ENCODE measurements at places on chromosomes 7 and 10. TPM values are rescaled to one million over a fixed set of nuclear protein-coding genes. Genes with fewer than 3 reads are reported as not detected.
A peak's percentile ranks its signal among the peaks of the same experiment; 100 is the strongest.

The SAMD9L gene
- 4.1 TPM for total RNA-seq

The KCNIP2 gene
- 14.9 TPM for total RNA-seq

The CARD11 gene
- total RNA-seq = 0.32 TPM

The LEP gene
- 0.30 TPM for total RNA-seq

The CRYGN gene
- not detected for total RNA-seq

The PNLIPRP1 gene
- not detected for total RNA-seq

The GCK gene
- 3.7 TPM for total RNA-seq

The SLC18A3 gene
- not detected for total RNA-seq

The GNAT3 gene
- total RNA-seq = not detected

The PDK4 gene
- total RNA-seq = 49.0 TPM

The ORC5 gene
- 8.6 TPM for total RNA-seq

The SPAM1 gene
- total RNA-seq = 0.24 TPM

The TMEM273 gene
- 16.6 TPM for total RNA-seq

The NME8 gene
- total RNA-seq = not detected

The CTAGE6 gene
- total RNA-seq = not detected

The CCNY gene
- total RNA-seq = 83.4 TPM

- DNase-seq = no peak
These were observed 2.8 kb downstream of the LGI1 start for GRCh38 chr10:93760490-93760889.

GRCh38 chr7:112792441-112792840 is 2.2 kb upstream of the TMEM168 start:
- no peak for DNase-seq

DNA sequence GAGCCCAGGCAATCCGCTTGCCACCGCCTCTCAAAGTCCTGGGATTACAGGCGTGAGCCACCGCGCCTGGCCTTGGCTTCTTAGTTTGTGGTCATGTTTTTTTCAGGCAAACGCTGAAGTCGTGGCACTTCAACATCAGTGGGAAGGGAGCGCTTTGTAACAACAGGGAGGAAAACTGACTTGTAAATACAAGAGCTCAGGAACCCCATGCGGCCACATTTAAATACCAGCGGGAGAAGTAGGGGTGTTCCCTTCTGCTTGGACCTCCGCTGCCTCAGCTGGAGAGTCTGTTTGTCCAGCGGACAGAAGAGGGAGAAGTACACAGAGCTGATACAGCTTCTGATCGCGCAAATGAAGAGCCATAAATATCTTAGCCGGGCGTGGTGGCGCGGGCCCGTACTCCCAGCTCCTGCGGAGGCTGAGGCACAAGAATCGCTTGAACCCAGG is 108.7 kb upstream of the KMT2C start:
- no peak for DNase-seq

DNA sequence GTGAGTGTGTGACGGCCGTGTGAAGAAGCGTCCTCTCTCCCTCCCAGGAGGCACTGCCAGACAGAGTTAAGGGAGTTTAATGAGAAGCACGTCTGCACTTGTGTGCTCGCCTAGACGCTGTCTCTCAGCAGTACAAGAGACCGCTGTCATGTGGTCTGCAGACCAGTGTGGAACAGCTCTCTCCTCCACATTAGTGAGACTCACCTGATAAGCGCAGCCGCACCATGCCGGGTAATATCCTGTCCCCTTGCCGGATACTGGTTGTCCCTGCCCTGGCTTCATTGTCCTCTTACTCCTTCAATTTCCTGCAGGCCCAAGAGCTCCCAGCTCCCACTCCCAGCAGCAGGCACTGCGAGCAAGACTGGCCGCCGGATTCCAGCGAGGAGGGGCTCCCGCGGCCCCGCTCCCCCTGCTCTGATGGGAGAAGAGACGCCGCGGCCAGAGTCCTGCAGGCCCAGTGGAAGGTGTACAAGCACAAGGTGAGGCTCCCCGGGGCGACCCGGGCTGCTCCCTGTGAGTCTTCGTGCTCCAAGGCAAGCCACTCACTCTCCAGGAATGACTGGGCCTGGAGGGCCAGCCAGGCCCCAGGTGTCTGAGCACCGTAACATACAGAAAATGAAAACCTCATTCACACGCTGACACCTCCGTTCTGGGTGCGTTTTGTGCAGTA is 33.5 kb upstream of the TTYH3 start:
- no peak for DNase-seq

GRCh38 chr10:92384741-92385140 is 93.8 kb downstream of the MARCHF5 start:
- no peak for DNase-seq

GRCh38 chr10:117670116-117670904 is 127.8 kb downstream of the EMX2 start:
- DNase-seq = peak; percentile 62

DNA sequence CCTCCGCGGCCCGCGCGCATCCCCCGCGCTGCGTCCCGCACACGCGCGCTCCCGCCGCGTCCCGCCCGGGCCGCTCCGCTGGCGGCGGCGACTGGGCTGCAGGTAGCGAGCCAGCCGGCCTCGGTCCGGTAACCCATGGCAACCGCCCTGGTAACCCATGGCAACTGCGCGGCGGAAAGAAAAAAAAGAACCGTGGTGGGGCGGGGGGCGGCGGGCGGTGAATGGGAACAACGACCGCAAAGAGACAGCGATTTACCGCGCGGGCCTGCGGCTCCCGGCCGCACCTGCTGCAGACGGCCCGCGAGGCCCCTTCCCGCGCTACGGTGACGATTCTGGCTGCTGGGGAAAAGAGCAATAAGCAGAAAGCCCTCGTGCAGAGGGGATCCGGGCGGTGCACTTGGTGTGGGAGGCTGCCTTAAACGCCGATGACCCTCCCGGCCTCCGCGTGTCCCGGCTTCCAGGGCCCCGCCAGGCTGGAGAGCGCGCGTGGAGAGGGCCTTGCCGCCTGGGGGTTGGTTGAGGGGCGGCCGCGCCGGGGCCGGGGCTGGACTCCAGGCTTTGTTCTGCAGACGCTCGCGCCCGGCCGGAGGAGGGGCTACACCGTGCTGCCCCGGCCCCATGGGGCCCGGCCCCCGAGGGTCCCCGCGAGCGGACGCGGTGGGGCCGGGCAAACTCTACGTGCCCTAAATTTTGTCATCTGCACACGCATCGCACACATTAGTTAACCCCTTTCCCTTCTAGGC is 84.7 kb downstream of the SNX10 start:
- no peak for DNase-seq

DNA sequence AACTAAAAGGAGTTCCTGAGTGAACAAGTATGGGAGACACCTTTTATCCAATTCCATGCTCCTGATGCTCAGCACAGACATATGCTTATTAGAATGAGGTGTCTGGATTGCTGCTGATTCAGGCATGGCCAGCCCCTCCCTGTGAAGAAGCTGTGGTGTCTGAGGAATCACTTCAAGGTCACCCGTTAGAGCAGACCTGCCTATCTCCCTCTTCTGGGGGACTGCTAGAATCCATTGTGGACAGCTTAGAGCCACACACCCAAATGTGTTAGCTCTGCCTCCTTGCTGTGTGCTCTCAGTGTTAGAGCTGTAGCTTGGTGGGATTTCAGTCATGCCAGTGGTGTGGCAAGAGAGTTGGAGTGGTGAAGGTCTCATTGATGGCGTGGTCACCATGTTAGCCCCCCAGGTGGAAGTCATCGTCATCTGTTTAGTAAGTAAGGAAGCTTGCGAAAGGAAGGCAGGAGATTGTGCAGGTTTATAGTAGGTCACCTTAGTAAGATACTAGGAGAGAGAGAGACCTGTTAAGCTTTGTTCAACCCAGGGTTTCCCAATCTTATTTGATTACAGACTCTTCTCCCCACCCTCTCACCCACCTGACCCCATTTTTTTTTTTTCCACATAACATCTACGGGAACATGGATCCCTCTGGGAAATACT is 12.8 kb downstream of the PRXL2A start:
- DNase-seq = no peak

DNA sequence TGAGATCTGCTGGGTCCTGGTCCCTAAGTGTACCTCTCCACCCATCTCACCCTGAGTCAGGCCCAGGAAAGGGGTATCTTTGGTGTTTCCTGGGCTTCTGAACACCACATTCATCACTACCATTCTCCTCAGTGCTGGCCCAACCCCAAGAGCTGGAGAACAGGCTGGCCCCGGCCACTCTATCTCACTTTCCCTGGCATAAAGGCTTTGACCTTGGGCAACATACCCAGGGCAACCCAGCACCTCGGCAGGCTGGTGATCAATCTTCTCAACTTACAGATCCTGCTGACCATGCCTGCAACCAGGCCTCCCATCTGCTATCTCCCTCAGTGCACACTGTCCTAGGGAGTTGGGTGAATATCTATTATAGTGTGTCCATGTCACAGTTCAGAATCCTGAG is 2.1 kb downstream of the VSIR start:
- no peak for DNase-seq

- no peak for DNase-seq
These were observed 43.3 kb downstream of the CADPS2 start for GRCh38 chr7:122842971-122843370.

GRCh38 chr7:4343272-4344247 is 338.5 kb upstream of the FOXK1 start:
- DNase-seq = no peak

- DNase-seq = no peak
These were observed 26.0 kb downstream of the HSPA12A start for GRCh38 chr10:116716381-116716780.

GRCh38 chr7:114662002-114662677 is 247.5 kb downstream of the FOXP2 start:
- DNase-seq = no peak

DNA sequence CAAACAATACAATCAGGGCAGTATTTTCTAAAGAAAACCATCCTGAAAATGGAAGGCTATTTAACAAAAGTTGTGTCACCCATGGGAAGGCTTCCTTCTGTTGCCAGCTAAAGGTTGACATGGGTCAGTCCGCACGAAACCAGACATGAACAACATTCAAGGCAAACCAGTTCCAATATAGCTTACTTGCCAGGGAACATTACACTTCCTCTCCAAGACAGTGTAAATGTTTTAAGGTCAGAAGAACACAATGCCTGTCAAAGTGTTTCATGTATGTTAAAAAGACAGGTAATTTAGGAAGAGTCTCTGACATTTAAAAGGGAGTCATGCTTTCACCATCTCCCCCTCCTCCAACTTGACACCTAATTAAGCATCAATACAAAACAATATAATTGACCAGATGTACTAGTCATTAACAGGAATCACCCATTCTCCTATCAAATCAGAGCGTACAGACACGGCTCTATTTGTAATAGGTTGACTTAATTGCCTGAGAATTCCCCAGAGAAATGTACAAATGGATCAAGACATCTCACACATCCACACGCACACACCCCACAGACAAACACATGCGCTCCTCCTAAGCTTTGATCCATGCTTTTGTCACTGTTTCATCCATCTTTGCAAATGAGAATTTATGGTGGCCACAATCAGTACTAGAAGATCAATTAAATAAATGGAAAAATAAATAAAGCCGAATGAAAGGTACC is 69.5 kb downstream of the CACNA2D1 start:
- no peak for DNase-seq

DNA sequence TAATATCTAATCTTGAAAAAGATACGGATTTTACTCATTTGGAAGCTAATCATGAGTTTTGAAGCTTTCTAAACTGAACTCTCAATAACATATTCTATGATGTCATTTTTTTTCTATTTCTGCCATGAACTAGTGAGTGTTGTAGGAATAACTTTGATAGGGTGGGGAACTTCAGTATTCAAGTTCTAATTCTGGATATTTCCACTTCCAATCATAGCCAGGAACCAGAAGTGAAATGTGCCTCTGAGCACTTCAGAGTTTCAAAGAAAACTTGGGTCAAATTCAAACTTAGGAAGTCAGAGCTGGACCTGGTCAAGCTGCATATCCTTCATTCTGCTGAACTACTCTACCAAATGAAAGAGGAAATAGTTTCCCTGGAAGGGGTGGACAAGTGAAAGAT is 847 bp downstream of the AGMO start:
- DNase-seq = no peak

DNA sequence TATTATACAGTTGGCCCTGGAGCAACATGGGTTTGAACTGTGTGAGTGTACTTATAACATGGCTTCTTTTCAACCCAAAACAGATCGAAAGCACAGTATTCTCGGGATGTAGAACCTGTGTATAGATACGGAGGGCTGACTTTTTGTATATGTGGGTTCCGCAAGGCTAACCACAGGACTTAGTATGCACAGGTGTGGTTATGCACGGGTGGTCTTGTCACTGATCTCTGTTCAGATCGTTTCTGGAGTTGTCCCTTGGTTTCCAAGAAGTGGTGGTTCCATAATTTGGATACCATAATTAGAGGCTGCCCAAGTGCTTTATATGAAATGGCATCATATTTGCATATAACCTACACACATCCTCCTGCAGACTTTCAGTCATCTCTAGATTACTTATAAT is 10.9 kb upstream of the BHLHA15 start:
- DNase-seq = no peak

DNA sequence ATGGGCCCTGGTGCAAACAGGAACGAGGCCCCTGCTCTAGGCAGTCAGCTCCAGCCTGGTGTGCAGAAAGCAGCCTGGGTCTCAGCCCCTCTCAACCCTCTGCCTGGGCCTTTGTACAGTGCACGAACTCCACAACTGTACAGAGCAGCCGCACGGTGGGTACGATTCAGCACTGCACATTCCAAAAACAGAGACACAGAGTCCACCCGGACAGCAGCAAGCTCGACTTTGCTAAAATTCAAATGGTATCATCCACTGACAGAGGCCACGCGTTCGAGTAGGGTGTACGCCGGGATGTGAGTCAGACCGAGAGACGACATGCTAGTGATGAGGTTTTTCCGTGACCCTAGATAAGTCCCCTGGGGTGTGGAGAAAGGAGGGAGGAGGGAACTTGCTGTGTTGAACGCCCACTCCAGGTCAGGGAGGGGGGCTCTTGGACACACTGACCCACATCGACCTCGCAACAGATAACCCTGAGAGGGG is 65.6 kb upstream of the PDGFA start:
- no peak for DNase-seq

DNA sequence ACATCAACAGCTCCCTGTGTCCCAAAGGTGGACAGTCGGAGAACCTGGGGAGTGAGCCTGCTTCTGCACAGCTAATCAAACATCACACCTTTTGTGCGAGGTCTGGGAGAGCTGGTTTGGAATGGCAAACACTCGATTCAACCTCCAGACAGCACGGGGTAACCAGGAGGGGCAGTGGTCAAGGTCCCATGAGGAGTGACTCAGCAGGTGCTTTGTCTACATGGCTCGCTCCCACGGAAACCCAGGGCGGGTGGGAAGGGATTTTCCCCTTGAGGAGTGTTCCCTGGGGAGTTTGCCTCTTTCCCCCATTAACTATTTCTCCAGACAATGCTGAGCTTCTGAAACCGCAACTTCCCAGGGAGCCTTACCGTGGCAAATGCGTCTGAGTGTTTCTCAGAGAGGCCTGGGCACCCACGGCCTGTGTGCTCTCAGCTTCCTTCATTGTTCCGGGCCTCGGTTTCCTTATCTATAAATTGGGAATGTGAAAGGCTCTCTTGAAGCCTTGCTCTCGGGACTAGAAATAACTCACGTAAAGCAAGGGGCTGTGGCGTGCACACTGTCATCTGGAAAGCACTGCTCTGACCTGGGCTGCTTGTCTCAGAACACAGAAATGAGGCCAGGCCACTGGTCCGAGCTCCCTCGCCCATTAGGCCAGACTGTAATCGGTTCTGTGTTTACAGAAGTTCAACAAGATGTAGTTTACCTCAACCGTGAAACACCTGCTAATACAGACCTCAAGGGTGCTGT is 14.0 kb upstream of the GTPBP4 start:
- no peak for DNase-seq

GRCh38 chr10:29501692-29502091 is 133.1 kb downstream of the SVIL start:
- no peak for DNase-seq

Data from cardiac septum (tissue), 1 donor.